ENCODE measurements at places on chromosomes 6 and 20. TPM values are rescaled to one million over a fixed set of nuclear protein-coding genes. Genes with fewer than 3 reads are reported as not detected.

TRIM15 gene
- 0.06 TPM for polyA plus RNA-seq

GRIK2 gene
- polyA plus RNA-seq: 0.09 TPM

TUBB2B gene
- 0.85 TPM for polyA plus RNA-seq

PCSK2 gene
- polyA plus RNA-seq: 1.4 TPM

DNA sequence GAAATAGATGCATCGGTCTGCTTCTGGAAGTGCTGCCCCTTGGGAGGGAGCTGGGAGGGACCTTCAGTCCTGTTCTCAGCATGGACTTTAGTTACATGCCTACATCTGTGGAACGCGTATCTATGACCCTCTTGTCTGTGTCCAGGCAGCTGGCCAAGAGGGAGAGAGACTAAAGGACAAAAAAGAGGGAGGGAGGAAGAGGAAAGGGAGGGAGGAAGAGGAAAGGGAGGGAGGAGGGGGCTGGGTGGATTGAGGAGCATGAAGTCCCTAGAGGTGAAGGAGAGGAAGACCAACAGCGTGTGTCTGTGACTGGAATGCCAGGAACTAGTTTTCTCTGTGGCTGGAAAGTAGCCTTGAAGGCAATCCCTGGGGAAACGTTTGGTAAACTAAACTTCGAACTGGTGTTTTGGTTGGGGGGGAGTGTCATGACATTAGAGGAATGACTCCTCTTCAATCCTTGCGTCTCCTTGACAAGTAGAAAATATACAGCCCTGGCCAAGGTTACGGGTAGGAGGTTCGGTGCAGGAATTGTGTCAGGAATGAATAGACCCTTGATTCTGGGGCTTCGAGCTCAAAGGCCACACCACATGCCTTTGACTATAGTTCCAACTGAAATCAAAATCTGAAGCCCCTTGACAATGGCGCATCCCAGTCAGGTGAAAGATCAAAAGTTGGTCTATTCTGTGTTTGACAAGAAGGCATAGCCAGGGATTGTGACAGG lies 52.0 kb upstream of the PLEKHG1 start:
- peak; percentile 28 for DNase-seq
- H3K4me3 ChIP-seq: no peak overlapping the region
- no peaks in the 10 kb centered on the region for H3K27me3 ChIP-seq
- H3K27ac ChIP-seq: no peak overlapping the region

DNA sequence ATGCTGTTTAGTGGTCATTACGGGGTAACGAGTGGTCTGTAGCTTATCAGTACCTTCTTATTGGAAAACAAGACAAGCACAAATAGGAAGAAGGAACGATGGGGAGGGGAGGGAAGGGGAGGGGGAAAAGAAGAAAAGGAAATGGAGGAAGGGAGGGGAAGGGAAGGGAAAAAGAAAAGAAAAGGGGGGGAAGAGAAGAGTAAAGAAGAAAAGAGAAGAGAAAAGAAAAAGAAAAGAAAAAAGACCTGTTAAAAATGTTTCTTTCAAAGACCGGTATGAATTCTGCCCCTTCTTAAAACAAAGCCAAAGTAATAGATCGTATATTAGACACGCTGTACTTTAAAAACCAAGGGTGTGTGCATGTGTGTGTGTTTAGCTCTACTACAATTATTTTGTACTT lies 2.4 kb upstream of the TENT5A start:
- no peak overlapping the region for H3K4me3 ChIP-seq
- no peak overlapping the region for H3K27ac ChIP-seq
- no peaks in the 10 kb centered on the region for H3K36me3 ChIP-seq
- DNase-seq: no peak

- no peak for DNase-seq
- peaks cover 5% of the 10 kb centered on the region for H3K4me1 ChIP-seq
- H3K36me3 ChIP-seq: peaks cover 20% of the 10 kb centered on the region
Measured at GRCh38 chr6:130920969-130921368, 93.8 kb downstream of the SMLR1 start.
